ENCODE measurements at places on chromosomes 5 and 9.

- no peak for DNase-seq
Measured at GRCh38 chr9:132002643-132003318, 76.9 kb downstream of the MED27 start.

GRCh38 chr9:93662952-93663572 lies 86.7 kb downstream of the PHF2 start:
- no peak for DNase-seq

- peak; percentile 6 for DNase-seq
Measured at GRCh38 chr5:16082053-16082452, 97.5 kb downstream of the MARCHF11 start.

- peak; percentile 3 for DNase-seq
Measured at GRCh38 chr9:93898502-93899426, 56.4 kb downstream of the BARX1 start.
